Urinary bladder (tissue), 4 donors: ENCODE measurements at places on chromosomes 1 and 21.

GRCh38 chr1:36084497-36085115 is 712 bp downstream of the TEKT2 start:
- no peak for DNase-seq

DNA sequence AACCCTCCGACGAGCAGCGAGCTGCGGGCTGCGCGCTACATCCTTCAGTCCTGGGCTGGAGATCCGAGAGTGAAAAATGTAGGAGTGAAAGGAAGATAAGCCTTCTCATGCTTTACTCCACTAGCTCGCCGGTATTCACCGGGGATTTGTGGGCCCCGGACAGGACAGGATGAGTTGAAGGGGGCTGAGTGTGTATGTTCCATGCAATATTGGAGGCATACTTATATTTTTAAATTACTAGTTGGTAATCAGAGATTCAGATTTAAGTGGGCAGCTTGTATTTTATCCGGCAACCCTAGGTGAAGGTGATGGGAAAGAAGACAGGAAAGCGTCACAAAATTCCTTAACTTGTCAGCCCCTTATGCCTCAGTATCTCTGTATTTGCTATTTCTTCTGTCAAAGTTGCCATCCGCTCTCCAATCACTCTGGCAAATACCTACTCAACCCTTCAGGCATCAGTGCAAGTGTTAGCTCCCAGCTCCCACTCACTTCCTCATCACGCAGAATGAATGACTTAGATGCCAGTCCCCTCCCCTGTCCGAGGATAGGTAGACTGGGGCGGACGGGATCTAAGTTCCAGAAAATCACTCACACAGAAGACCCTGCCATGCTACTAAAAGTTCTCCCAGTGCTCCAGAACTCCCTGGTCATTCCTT is 503 bp upstream of the PIGM start:
- DNase-seq = no peak

DNA sequence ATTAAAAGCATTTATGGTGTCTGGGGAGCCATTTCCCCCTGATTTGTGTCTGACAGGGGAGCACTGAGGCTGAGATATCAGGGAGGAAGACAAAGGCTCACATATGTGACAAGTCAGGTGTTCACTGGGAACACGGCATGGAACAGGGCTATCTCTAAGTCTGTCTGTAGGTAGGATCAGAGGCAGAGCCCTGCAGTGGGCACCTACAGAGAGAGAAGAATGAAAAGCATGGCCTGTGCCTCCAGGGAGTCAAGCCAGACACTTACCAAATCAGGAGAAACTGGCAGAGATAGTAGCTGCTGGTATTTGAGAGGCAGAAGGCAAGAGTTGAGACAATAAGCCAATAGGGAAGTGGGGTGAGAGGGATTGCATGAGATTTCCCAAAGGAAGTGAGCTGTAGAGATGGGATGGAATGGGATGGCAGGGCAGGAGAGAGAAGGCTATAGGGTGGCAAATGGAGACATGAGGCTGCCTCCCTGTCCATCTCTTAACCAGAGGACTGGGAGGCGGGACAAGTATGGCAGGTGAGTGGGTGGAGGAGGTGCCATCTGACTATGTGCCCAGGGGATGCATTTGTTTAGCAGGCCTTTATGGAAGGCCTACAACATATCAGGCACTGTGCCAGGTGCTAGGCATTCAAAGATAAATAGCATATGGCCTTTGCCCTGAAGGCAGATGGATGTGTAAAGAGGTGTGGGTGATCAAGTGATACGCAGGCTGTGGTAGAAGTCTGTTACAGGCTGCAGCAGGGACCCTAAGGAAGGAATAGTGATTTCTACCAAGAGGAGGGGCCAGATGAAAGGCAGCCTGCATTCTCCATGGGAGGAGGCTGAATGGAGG is 136.2 kb upstream of the IPO9 start:
- DNase-seq = no peak

DNA sequence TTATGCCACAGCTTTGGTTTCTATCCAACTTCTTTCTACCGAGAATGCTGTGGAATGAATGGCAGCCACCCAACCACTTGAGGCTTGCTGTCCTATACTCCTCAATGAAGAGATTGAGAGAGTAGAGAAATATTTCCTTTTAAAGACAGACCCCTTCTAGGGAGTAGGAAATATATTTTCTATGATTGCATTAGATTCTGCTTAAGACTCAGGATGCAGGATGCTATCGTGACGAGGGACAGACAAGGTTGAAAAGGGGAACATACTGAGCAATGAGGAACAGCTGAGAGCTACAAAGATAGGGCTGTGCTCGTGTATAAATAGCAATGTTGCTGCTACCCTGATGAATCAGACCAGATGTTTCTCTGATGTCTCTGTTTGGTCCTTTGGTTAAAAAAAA is 7.1 kb upstream of the RASAL2 start:
- no peak for DNase-seq

- DNase-seq = no peak
Measured at GRCh38 chr1:107739651-107740050, 225.3 kb downstream of the VAV3 start.

DNA sequence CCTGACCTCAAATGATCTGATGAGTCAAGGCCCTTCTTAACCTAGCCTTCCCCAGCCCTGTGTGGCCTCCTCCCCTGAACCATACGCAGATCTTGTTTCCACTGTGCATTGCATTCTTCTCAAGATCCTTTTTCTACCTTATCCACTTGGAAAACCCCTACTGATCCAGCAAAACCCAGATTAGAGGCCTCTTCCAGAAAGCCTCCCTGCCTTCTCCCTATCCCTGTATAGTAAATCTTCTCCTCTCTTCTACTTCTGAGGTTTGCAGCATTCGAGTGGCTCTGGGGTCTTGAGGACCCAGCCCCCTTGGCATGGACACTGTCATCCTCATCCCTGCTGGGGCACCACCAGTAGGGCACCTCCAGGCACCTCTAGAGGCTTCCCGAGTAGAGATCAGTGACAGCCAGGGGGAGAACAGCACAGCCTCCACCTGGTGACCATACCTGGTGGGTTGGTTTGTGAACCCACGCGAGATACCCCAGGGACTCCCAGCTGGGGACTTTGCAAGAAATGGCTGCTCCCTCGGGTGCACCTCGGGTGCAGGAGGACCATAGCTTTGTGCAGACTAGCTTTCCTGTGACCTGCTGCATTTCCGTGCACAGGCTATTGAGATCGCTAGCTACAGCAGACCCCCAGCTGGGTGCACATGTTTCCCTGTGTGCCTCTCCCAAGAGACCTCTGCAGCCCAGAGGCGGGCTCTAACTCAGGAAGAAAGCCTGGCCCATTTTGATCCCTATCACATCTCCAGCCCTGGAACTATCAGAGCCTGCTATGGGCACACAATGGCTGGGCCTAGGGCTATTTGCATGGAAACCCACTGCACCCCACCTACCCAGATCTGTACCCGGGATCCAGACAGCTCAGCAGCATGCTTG is 34.2 kb downstream of the MATN1 start:
- DNase-seq = no peak

- DNase-seq = no peak
Measured at GRCh38 chr21:42581993-42582786, 68.5 kb downstream of the SLC37A1 start.

DNA sequence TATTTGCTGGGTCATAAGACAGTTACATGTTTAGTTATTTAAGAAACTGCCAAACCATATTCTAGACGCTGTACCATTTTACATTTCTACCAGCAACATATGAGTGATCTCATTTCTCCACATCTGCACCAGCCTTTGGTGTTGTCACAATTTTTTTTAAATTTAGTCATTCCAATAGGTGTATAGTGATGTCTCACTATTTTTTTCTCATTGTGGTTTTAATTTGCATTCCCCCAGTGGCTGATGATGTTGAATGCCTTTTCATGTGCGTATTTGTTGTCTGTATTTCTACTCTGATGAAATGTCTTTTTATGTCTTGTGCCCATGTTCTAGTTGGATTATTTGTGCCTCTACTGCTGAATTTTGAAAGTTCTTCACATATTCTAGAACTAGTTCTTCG is 38.4 kb downstream of the NFASC start:
- no peak for DNase-seq

GRCh38 chr1:227416156-227416830 is 98.0 kb upstream of the CDC42BPA start:
- no peak for DNase-seq

- DNase-seq = no peak
Measured at GRCh38 chr1:3841491-3841890, 15.5 kb downstream of the CEP104 start.

- DNase-seq = no peak
Measured at GRCh38 chr1:36984675-36985074, 49.6 kb downstream of the GRIK3 start.

- no peak for DNase-seq
Measured at GRCh38 chr1:4726620-4727341, 72.4 kb downstream of the AJAP1 start.

DNA sequence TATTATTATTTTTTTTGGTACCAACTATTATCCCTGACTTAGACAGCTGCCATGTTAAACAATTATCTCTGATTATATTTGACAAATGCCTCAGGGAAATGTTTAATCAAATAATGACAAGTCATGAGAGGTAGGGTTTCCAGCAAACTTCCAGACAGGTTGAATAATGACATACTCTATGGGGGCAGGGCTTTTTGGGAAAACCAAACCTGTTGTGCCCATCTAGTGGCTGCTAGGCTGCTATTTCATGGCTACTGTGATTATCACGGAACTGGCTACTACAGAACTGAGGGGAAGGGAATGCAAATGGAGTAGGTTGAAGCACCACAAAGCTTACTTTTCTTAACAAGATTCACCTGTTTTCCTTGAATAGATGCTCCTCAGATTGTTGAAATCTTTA is 77.6 kb downstream of the DUSP10 start:
- DNase-seq = no peak

DNA sequence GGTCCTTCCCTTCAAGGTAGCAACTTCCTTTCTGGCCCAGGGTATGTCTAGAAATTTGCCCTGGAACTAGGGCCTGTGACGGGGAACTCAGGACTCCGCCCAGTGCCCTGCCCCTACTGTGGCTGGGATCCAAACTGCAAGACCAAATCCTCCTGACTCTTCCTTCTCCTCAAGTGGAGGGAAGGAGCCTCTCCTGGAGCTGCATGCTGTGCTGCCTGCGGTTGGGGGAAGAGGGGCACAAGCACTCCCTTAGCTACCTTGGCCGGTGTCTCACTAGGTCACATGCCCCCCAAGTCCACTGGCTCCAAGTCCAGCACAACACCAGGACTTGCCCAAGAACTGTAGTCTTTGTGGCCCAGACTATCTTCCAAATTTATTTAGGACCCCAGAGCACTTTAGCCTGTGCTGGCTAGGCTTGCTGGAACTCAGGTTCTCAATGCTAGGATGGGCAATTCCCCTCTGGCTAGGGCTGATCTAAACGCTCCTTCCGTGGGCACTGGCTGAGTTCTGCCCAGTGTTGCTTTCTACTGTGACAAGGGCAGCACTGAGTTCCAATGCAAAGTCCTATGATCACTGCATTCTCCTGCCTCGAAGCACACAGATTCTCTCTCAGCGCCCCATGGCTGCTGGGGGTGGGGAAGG is 12.2 kb downstream of the ADSS2 start:
- no peak for DNase-seq

- DNase-seq = no peak
Measured at GRCh38 chr1:32639489-32640075, 10.8 kb downstream of the ZBTB8OS start.

GRCh38 chr1:5950994-5951785 is 41.0 kb downstream of the NPHP4 start:
- no peak for DNase-seq
